Right kidney (tissue), 9 donors: ENCODE measurements at places on chromosomes 13 and 19.

GRCh38 chr13:20988909-20989655 is 72.3 kb downstream of the LATS2 start:
- no peak for DNase-seq

- no peak for DNase-seq
These were observed 1405.1 kb downstream of the PCDH9 start for GRCh38 chr13:65825039-65825438.

- DNase-seq = no peak
These were observed 55.8 kb downstream of the HSPH1 start for GRCh38 chr13:31105856-31106255.

DNA sequence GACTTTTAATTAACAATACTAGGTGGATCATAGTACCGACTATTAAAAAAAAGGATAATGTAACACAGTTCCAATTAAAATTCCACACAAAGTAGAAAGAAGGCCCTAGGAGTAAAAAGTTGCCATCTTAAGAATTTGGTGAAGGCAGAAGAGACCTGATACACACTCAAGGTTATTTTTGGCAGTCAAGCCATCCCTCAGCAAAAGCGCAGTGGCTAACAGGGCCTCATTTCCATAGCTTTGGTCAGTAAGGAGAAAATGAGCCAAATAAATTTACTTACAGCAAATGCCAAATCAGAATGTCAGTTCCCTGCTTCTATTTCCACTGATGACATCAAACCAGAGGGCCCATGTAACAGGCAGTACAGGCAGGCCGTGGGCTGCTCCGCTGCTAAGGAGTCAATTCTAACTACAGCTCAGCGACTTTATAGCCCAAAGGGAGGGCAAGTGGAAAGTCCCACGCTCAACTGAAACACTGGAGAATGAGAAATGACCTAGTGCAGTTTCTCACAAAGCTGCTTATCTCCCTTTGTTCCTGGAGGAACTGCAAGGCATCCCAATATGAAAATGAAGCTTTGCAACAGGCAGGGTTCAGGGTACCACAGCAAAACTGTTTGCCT is 6.3 kb downstream of the ARGLU1 start:
- DNase-seq = no peak

- no peak for DNase-seq
These were observed 7.5 kb downstream of the DKKL1 start for GRCh38 chr19:49371184-49371583.

DNA sequence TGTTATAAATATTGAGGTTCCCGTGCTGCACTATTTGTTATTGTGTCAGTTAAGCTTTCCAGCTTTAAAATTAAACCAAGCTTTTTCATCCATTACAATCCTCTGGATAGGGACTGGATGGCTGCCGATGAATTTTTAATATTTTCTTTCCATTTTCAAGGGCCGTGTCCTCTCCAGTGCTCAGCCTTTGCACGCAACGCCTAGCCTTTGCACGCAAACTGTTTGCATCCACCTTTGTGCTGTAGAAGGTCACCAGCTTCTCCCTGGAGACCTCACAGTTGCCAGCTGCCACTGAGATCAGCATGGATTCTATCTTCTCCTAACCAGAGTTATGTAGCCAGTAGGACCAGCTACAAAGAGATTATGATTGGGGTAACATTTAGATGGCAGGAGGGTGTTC is 240.5 kb downstream of the SLC7A1 start:
- no peak for DNase-seq

DNA sequence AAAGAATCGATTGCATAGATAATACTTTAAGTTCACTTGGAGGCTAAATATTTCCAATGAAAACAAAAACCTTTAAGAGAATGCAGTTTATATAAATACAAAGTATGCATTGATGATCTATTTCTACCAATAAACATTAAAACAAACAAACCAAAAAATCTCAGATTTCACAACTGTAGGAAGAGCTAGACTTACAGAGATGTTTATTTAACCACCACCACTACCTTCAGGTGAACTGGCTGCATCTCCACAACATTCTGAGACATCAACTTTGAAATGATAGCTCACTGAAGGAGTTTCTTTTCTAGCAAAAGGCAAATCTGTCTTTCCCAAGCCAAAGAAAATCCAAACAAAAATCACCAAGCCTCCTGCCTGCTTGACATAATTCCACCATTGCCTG is 44.2 kb downstream of the FOXO1 start:
- DNase-seq = no peak

GRCh38 chr13:37241786-37242185 is 136.3 kb upstream of the CSNK1A1L start:
- DNase-seq = no peak

GRCh38 chr19:13085666-13086065 is 17.0 kb downstream of the LYL1 start:
- no peak for DNase-seq

DNA sequence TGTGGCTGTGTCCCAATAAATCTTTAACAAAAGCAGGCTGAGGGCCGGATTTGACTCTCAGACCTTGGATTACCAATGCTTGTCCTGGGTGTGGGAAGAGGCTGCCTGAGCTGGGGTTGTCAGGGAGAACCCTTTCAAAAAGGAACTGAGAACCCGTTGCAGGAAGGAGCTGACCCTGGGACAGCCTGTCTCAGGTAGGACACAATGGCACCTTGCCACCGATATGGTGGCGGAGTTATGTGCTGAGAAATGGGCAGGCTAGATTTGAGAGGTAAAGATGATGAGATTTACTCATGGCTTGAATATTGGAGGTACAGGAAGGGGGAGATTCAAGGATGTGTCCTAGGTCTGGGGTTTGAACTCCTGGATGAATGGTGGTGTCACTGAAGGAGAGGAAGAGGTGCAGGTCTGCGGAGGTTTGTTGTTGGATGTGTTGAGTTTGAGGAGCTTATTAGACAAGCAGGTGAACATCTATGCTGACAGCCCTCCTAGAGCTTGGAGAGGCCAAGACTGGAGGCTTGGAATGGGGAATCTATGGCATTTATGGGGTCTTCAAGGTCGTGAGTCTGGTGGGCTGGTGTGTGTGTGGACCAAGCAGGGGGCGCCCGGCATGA is 7.2 kb downstream of the PLEKHF1 start:
- no peak for DNase-seq

DNA sequence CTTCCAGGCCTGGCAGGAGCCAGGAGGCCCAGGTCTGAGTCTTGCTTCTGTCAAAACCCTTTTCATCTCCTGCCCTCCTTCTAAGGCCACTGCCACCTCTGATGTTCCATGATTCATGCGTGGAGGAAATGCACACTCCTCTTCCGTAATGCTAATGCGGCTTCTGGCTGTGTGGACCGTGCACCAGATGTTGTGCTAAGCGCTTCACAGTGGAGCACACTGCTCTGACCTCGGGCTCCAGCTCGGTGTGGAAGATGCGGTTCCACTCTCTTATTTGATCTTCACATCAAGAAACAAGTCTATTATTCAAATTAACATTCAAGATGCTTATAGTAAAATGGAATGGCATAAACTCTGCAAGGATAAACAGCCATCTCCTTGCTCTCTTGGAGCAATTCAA is 629.2 kb downstream of the UQCRFS1 start:
- DNase-seq = no peak

GRCh38 chr13:40161931-40162330 is 504.5 kb downstream of the FOXO1 start:
- no peak for DNase-seq

GRCh38 chr19:4164262-4164661 is 10.8 kb downstream of the CREB3L3 start:
- no peak for DNase-seq

GRCh38 chr19:16330806-16331690 is 6.4 kb downstream of the KLF2 start:
- no peak for DNase-seq

DNA sequence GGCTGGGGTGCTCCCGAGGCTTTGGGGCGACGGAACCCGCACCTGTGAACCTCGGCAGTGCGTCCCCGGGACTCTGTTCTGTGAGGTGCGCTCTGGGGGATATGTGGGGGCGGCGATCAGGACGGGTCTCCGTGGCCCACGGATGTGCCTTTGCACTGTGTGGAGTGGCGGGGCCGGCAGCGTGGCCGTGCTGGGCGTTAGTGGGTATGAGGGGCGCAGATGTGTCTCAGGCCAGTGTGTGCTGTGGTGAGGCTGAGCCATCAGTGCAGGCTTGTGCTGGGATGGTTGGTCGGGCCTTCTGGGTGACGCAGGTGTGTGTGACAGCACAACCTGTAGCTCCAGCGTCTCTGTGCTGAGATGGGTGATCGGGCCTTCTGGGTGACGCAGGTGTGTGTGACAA is 16.9 kb downstream of the ZNF331 start:
- no peak for DNase-seq

DNA sequence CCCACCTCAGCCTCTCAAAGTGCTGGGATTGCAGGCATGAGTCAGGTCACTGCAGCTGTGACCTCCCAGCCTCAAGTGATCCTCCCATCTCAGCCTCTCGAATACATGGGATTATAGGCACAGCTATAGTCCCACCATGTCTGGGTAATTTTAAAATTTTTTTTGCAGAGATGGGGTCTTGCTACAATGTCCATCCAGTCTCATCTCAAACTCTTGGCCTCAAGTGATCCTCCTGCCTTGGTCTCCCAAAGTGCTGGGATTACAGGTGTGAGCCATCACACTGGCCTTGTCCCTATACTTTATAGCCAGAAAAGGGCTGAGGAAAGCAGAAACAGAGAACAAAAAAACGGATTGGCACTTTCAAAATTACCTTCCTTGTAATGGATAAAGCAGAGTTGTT is 4.8 kb upstream of the FBXO27 start:
- no peak for DNase-seq

DNA sequence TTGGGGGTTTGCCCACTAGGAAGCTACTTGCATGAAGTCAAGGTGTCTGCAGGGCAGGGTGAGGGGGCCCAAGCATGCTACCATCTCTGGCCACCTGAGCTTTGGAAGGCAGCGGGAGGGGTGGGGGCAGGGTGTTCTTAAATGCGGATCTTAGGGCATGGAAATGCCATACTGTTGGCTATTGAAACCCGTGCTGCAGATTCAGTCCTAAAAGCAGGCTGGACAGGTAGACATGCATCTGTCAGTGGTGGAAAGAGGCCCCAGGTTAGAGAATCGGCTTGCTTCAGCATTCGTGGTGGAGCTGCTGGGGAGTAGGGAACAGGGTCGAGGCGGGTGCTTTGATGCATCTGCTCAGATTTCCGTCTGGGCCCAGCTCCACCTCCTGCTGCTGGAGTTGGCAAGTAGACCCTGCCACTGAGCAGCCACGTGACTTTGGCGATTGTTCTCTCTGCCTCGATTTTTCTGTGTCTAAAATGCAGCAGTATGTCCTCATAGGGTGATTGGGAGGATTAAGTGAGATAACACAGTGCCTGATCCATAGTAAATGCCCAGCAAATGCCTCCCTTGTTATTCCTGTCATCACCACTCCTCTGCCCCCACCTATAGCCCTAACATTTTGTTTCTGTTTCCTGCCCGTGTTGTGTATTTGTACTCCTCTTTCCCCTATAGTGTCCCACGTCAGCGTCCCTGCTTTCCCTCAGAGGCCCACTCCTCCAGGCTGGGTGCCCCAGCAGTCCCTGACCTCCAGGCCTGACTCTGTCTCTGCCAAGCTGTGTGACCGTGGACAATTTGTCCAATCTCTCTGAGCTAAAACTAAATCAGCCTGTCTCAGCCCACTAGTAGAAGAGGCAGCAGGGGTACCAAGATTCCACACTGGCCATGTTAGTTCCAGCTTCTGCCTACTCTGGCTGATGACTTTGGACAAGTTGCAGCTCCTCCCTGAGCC is 5.8 kb downstream of the PPP1R37 start:
- DNase-seq = no peak

- peak; percentile 56 for DNase-seq
These were observed 6.6 kb downstream of the EML2 start for GRCh38 chr19:45632468-45633196.

- no peak for DNase-seq
These were observed 441.5 kb upstream of the PCDH20 start for GRCh38 chr13:61857198-61857597.

DNA sequence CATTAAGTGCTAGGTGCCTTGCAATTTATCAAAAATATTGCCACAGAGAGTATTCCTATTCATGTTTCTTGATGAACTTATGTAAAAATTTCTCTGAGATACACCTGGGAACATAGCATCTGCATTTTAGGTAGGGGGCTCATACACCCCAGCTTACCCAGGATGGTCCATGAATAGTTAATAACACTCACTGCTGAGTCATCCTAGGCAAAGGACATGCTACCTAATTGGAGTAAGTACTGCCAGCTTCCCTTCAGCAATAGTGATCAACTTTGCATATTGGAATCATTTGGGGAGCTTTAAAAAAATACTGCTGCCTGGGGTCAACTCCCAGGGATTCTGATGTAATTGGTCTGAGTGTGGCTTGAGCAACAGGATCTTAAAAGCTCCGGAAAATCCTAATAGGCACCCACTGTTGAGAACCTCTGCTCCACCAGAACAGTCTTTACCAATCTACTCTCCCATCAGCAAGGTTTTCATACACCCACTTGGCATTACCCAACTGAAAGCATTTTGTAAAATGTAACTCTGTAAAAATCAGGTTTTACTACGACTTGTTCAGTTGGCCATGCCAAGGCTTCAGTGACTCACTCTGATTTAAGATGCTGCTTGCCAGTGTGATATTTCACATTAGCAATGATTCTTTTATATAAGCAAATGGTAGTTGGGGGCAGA is 67.2 kb upstream of the FNDC3A start:
- DNase-seq = no peak

DNA sequence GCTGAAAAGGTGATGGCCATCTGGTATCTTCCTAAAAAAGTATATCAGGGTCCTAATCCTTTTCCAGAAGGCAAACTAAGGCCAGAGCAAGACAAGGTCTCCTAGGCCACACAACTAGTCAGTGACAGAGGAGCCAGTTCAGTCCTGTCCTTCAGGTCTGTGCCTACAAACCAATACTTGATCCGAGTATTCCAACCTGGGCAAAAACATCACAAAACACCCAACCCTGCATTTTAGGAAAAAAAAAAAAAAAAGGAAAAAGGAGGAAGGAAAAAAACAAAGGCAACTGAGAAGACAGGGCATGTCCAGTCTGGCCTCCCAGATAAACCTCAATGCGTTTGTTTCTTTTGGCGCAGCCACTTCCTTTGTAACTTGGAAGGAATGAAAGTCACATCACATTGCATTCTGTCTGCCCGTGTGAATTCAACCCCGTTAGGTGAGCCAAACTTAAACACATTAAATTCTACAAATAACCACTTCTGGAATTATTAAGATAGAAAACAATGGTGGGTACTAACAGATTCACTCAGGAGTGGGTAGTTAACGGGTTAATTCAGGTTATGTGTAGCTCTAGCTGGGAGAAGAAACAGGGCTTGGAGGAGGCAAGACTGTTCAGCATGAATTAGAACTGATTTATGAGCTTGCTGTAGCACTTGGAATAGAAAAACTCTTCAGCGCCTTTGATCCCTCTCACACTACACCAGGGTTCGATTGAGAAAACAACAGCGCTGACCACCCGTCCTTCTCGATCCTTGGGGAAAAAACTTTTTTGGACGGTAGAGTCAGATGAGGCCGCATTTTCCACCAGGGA is 43.0 kb upstream of the HNRNPA1L2 start:
- DNase-seq = no peak
